ENCODE measurements at places on chromosomes 13 and 19.

DNA sequence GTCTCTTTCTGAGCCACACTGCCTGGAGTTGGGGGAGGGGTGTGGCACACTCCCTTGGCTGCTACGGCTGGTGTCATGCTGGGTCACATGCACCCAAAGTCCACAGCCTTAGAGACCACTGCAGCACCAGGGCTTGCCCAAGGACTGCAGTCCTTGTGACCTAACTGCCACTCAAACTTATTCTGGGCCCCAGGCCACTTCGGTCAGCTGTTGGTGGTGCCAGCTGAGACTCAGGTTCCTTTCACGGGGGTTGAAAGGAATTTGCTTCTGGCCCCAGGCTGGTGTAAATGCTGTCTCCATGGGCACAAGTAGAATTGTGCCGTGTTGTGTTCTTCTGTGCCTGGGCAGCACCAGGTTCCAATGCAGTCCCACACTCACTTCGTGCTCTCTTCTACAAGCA, 9.5 kb upstream of the VN1R1 start:
- DNase-seq, result no peak
- H3K4me1 ChIP-seq, result no peaks in the 10 kb centered on the region

- no peak overlapping the region for H3K27ac ChIP-seq
- H3K27me3 ChIP-seq, result no peaks in the 10 kb centered on the region
- no peak for DNase-seq
- H3K36me3 ChIP-seq, result no peaks in the 10 kb centered on the region
- no peak overlapping the region for H3K4me3 ChIP-seq
Observed at GRCh38 chr19:30566681-30567420, 194.7 kb downstream of the ZNF536 start.

- no peak for DNase-seq
- H3K27ac ChIP-seq, result no peak overlapping the region
- H3K4me3 ChIP-seq, result no peak overlapping the region
- peaks cover 16% of the 10 kb centered on the region for H3K4me1 ChIP-seq
- H3K36me3 ChIP-seq, result peaks cover 67% of the 10 kb centered on the region
Observed at GRCh38 chr13:32726374-32727037, 140.3 kb downstream of the PDS5B start.

- peaks cover 40% of the 10 kb centered on the region for H3K27me3 ChIP-seq
- H3K27ac ChIP-seq, result no peak overlapping the region
- no peak for DNase-seq
- H3K4me3 ChIP-seq, result no peak overlapping the region
- peaks cover 21% of the 10 kb centered on the region for H3K4me1 ChIP-seq
- H3K36me3 ChIP-seq, result peaks cover 3% of the 10 kb centered on the region
Observed at GRCh38 chr13:73061473-73061872, 2.7 kb downstream of the KLF5 start.

- H3K27me3 ChIP-seq, result peaks cover 10% of the 10 kb centered on the region
- no peak overlapping the region for H3K4me3 ChIP-seq
- H3K27ac ChIP-seq, result peak overlapping the region; percentile 40
- peaks cover 33% of the 10 kb centered on the region for H3K4me1 ChIP-seq
Observed at GRCh38 chr19:16062789-16063188, 13.5 kb upstream of the TPM4 start.

GRCh38 chr19:6263735-6264444, 15.9 kb downstream of the MLLT1 start:
- H3K27me3 ChIP-seq, result no peaks in the 10 kb centered on the region
- no peak for DNase-seq
- H3K4me1 ChIP-seq, result peaks cover 15% of the 10 kb centered on the region
- peaks cover 16% of the 10 kb centered on the region for H3K36me3 ChIP-seq
- H3K27ac ChIP-seq, result no peak overlapping the region
- no peak overlapping the region for H3K4me3 ChIP-seq

- H3K4me1 ChIP-seq, result no peaks in the 10 kb centered on the region
- no peak overlapping the region for H3K27ac ChIP-seq
- H3K27me3 ChIP-seq, result peaks cover 54% of the 10 kb centered on the region
- no peak overlapping the region for H3K4me3 ChIP-seq
- no peaks in the 10 kb centered on the region for H3K36me3 ChIP-seq
- no peak for DNase-seq
Observed at GRCh38 chr13:30974350-30974749, 41.9 kb downstream of the TEX26 start.

DNA sequence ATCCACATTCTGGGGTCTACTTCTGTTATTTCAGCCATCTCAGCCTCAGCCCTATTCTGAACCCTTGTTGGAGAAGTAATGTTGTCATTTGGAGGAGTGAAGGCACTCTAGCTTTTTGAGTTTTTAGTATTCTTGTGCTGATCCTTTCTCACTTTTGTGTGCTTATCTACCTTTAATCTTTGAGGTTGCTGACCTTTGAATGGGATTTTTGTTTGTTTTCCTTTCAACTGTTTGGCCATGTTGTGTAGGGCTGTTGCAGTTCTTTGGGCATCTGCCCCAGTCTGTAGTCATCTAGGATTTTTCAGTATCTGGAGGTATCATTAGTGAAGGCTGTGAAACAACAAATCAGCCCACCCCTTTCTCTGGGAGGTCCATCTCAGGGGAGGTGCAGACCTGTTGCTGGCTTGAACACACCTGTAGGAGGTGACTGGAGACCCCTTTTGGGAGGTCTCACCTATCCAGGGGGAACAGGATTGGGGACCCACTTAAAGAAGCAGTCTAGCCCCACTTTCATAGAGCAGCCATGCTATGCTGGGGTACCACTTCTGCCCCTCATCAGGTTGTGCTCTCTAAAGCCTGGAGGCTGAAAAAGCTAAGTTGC, 1391.4 kb downstream of the UQCRFS1 start:
- H3K27me3 ChIP-seq, result no peaks in the 10 kb centered on the region
- no peak overlapping the region for H3K27ac ChIP-seq
- no peak overlapping the region for H3K4me3 ChIP-seq
- DNase-seq, result no peak
- H3K4me1 ChIP-seq, result peaks cover 2% of the 10 kb centered on the region
- peaks cover 4% of the 10 kb centered on the region for H3K36me3 ChIP-seq

DNA sequence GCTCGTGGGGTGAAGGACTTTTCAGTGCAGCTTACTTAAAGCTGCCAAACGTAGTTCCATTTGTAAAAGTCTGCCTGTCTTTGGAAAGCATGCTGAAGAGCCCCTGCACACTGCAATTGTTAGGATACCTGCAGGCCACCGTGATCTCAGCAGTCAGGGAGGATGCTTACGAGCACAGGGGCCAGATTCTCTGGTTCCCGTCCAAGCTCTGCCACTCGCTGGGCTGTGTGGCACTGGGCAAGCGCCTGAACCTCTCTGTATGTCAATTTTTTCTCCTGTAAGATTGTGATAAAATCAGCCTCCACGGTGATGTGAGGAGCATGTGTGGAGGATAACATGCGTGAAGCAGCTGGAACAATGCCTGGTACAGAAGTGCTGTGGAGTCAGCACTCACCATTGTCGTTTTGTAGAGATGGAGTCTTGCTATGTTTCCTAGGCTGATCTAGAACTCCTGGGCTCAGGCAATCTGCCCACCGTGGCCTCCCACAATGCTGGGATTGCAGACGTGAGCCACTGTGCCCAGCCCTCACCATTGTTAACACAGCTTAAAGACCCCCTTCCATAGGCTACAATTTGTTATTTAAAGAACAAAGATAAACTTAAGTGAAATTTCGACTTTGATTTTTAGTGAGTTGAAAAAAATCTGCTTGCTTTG, 3.5 kb downstream of the ADPRHL1 start:
- peaks cover 5% of the 10 kb centered on the region for H3K4me1 ChIP-seq
- peak overlapping the region; percentile 73 for H3K4me3 ChIP-seq
- peak overlapping the region; percentile 77 for H3K27ac ChIP-seq
- DNase-seq, result no peak

DNA sequence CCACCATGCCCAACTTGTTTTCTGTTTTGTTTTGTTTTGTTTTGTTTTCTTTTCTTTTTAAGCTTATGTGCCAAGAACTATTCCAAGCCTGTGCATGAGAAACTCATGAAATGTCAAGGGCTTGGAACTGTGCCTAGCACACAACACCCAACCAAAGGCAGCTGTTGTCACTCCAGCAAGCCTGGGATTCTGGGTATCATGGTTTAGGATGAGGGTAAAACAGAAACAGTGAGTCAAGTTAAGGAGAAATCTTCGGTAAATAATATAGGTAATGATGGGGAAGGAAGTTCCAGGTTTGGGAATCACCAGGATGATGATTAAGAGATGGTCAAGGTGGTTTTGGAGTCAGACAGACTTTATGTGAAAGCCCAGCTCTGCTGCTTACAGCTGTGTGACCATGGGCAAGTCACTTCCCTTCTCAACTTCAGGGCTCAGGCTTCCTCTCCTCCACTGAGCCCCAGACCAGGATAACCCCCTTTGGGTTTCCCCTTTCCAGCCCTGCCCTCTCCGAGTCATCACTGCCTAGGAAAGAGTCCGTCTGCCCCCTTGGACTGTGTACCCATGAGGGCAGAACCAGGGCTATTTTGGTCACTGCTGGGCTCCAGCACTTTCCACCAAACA, 5.0 kb downstream of the PVR start:
- no peak for DNase-seq
- no peaks in the 10 kb centered on the region for H3K36me3 ChIP-seq
- H3K27ac ChIP-seq, result no peak overlapping the region
- H3K4me1 ChIP-seq, result peaks cover 1% of the 10 kb centered on the region

GRCh38 chr19:35248310-35249145, at the start of gene LSR:
Gene LSR, plus strand, starts transcription at chr19:35249002. Its CDS starts 21 bp downstream, at chr19:35249023.
- peak within 1 kb of the TSS; percentile 79 for H3K4me3 ChIP-seq
- peak within 1 kb of the TSS; percentile 84 for H3K27ac ChIP-seq
- H3K4me1 ChIP-seq, result peaks cover 25% of the 10 kb centered on the region
- peaks cover 16% of the 10 kb centered on the region for H3K36me3 ChIP-seq
- DNase-seq, result peak; percentile 83

DNA sequence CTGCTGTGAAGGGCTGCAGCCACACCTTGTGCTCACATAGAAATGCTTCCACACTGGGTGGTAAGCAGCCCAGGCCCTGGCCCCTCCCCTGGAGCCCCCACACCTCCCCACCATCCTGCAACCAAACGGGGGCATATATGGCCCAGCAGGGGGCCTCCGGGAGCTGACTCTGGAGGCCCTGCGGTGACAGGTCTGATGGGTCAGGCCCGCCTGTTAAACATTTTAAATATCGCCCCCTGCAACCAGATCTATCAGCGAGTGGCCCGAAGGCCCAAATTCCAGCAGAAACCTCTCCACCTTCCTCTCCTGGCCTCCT, 48.0 kb upstream of the KATNAL1 start:
- peak; percentile 54 for DNase-seq
- H3K27ac ChIP-seq, result no peak overlapping the region
- H3K4me1 ChIP-seq, result peaks cover 11% of the 10 kb centered on the region
- no peak overlapping the region for H3K4me3 ChIP-seq

DNA sequence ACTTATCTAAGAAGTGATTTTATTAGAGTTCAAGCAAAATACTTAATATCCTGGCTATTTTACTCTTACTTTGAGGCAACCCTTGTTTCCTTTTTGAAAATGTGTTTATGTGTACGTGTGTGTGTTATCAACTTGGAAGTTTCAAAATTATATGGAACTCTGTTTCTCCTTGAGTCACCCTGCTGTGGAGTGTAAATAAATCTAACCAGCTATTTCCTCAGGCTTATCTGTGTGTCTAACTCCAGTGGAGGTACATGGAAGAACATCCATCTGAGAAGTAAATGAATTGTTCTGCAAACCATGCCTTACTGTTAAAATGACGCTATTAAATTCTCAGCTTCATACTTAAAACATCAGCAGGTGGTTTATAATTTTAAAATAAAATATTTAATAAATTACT, 583.4 kb upstream of the SLITRK5 start:
- no peak overlapping the region for H3K4me3 ChIP-seq
- no peaks in the 10 kb centered on the region for H3K27me3 ChIP-seq
- H3K4me1 ChIP-seq, result no peaks in the 10 kb centered on the region
- DNase-seq, result no peak
- H3K36me3 ChIP-seq, result no peaks in the 10 kb centered on the region
- H3K27ac ChIP-seq, result no peak overlapping the region

DNA sequence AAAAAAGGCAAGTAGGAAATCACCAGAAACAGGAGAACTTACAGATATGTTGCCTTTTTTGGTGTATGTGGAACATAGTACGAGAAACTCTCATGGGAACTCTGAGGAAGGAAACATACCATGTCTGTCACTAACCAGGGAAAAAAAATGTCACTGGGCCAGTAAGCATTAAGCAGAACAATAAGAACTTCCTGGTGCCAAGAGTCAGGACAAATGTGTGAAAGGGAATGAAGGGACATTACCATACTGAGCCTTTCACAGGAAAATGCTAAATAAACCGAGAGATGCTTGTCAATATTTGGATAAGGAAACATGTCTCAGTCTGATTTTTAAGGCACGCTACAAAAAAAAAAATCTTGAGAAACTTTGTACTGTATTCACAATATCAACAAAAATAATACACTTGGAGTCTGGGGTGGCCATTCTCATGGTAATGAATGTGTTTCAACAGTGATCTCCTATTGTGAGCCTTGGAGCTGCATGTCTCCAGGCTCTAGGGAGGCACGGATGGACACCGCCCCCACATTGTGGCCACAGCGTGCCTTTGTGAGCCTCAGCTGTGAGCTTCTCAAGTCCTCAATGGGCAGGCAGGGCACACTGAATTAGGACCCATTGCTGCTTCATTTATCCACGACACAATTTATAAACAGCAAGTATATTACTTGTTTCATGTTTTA, 113.0 kb upstream of the ARGLU1 start:
- no peak for DNase-seq
- H3K36me3 ChIP-seq, result no peaks in the 10 kb centered on the region
- no peak overlapping the region for H3K4me3 ChIP-seq
- no peaks in the 10 kb centered on the region for H3K27me3 ChIP-seq
- H3K27ac ChIP-seq, result no peak overlapping the region

DNA sequence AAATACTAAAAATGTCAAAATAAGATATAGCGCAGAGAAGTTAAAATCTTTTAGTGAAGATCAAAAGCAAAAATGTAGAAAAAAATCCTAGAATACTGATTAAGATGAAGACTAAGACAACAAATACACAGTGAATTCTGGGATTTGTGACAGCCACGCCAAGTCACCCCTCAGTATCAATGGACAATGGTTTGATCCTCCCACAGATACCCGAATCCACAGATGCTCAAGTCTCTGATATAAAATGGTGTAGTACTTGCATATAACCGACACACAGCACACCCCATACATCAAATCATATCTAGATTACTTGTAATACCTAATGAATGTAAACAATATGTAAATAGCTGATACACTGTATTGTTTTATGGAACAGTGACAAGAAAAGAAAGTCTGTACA, 5.9 kb downstream of the MIPEP start:
- no peak overlapping the region for H3K27ac ChIP-seq
- peaks cover 7% of the 10 kb centered on the region for H3K36me3 ChIP-seq
- no peak overlapping the region for H3K4me3 ChIP-seq
- no peaks in the 10 kb centered on the region for H3K27me3 ChIP-seq
- DNase-seq, result no peak

Measured in activated CD8-positive, alpha-beta memory T cell treated with anti-CD3 and anti-CD28 coated beads, Interleukin-2, amount 10 ng/mL, durations not matched to agents 7 days and 5 days (primary cell).